ENCODE measurements at places on chromosomes 3 and 15.

- no peak for DNase-seq
Measured at GRCh38 chr15:89666184-89666857, 11.1 kb upstream of the KIF7 start.

GRCh38 chr15:47039225-47039624, 678.1 kb upstream of the SEMA6D start:
- DNase-seq: no peak

DNA sequence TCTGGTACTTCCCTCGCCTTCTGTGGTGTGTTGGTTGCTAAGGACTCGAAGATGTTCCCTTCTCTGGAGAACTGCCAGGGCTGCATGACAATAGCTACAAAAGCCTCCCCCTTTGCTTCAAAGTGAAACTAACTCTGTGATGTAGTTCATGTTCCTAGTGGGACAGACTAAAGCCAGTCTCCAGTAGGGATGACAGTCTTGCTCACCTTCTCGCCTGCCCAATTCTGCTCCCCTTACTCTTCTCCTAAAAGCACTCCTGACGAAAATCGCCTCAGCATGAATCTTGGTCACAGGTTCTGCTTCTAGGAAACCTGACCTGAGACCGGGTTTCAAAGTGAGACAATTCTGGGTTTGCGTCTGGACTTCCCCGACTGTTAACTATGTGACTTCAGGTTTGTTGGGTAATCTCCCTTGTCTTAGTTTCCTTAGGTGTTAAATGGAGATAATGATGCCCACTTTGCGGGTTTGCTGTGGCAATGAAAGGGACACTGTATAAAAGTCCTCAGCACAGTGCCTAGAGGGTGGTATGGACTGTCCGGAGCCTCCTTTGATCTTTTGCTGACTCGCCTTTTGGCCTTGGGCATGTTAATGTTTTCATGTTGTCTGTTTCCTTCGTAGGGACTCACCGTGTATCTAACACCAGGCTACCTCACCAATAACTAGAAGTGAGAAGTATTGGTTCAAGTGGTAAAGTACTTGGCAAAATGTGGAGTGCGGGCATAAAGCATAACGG, 24.9 kb upstream of the THRB start:
- DNase-seq: peak; percentile 50

- no peak for DNase-seq
Measured at GRCh38 chr3:120448756-120449155, 2.0 kb downstream of the FSTL1 start.

DNA sequence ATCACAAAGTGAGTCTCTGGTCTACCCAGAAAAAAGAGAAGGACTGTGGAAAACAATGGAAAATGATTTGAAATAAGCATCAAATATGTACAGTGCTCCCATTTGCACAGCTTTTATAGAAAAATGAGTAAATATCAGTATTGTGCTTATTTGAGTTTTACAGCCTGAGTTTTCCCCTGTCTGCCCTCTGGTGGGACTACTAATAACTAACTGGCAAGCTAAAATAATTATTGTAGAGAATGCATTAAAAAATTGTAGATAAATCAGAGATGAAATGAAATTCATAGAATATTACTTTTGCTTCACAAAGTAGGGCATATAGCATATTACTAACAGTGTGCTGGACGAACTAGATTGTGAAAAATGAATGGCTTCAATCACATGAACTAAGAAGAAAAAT, 287.1 kb downstream of the NAALADL2 start:
- DNase-seq: no peak

Measured in Right ventricle myocardium inferior (tissue), 1 donor.